ENCODE measurements at places on chromosomes 11 and 22. TPM values are rescaled to one million over a fixed set of nuclear protein-coding genes. Genes with fewer than 3 reads are reported as not detected.

Gene OVOL1
- polyA plus RNA-seq: 9.2 TPM

Gene DSCAML1
- polyA plus RNA-seq: 1.5 TPM

Gene OR51E2
- 0.73 TPM for polyA plus RNA-seq

GRCh38 chr11:70420008-70420464 is 21.7 kb downstream of the CTTN start:
- no peak for DNase-seq

DNA sequence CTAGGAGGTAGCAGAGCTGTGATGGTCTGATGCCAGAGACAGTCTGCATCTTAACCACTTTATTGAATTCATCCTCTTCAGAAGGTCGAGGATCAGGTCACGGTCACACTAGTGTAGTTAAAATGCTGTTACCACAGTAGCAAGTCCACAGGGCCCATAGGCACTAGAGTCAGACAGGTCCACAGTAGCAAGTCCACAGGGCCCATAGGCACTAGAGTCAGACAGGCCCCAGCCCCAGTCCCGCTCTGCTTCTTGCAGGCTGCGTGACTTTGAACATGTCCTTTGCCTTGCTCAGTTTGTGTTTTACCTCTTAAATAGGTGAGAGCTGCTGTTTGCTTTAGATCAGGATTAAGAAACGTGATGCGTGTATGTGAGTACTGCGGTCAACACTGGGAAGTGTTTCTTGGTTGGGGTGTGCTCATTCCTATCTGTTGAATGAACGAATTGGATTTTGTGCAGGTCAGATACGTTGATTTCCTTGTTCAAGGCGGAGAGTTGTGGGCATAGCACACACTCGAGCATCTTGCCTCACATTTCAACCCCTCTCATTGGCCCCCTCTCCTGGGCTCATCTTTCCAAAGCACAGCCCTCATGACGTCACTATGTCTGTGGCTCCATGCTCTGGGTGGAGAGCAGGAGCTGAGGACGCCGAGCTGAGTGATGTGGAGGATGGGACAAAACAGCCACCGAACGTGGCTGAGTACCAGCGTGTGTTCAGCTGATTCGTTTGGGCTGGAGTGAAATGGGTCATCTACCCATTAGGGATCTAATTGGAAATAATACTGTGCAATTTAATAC is 191.7 kb downstream of the TBC1D22A start:
- DNase-seq: no peak

- DNase-seq: peak; percentile 74
Observed at GRCh38 chr22:31970490-31971444, 26.4 kb downstream of the YWHAH start.

All from left renal cortex interstitium (tissue), 4 donors.